ENCODE measurements at places on chromosomes 5 and 9. TPM values are rescaled to one million over a fixed set of nuclear protein-coding genes. Genes with fewer than 3 reads are reported as not detected.

EIF4EBP3 gene
- not detected for total RNA-seq

- peak; percentile 96 for DNase-seq
These were observed 89.7 kb upstream of the ADRA1B start for GRCh38 chr5:159826351-159827214.

GRCh38 chr5:139852696-139853095, 57.1 kb downstream of the PSD2 start:
- DNase-seq = no peak

DNA sequence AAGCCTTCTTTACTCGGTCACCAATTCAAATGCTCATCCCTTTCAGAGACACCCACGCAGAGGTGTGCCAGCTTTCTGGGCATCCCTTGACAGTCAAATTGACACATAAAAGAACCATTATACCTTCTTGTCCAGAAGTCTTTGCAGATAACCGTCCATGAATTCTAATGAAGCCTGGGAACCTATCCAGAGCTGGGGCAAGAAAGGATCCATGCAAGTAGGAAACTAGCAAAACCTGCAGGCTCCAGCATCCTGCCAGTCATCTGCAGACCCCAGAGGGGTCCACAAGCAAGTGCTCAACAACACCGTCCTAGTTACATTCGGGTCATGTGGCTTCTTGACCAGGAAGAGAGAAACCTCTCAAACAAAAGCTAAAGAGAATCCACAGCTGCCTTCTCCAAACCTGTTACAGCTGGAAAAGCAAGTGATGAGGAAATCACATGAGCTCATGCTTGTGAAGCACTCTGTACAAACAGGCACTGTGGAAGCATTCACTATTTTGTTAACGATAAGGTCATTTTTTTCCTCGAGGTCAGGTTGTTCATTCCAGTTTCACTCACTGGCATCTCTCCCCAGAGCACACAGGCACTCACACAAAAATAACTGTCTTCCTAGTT, 80.2 kb upstream of the DMRT1 start:
- no peak for DNase-seq

- peak; percentile 81 for DNase-seq
These were observed 10.0 kb upstream of the C5 start for GRCh38 chr9:121059998-121060636.
